ENCODE measurements at places on chromosomes 13 and 19. TPM values are rescaled to one million over a fixed set of nuclear protein-coding genes. Genes with fewer than 3 reads are reported as not detected.
A peak's percentile ranks its signal among the peaks of the same experiment; 100 is the strongest.

DNA sequence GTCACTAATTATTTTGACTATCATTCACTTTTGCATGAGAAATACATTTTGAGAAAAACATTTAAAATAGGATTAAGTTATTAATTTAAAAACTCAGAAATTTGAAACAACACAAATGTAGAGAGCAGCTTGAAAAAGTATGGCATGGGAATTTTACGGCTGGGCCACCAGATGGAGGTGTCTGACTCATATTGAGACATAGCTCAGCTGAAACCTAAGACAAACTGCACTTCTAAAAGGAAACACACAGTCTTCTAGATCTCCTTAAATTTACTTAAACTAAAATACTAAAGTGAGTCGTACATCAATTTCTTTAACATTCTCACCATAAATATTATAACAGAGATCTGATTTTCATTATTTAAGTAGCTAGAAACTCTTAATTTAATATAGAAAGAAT, 41.9 kb upstream of the POSTN start:
- peak; percentile 54 for DNase-seq

The SBSN gene
- total RNA-seq, result not detected

DNA sequence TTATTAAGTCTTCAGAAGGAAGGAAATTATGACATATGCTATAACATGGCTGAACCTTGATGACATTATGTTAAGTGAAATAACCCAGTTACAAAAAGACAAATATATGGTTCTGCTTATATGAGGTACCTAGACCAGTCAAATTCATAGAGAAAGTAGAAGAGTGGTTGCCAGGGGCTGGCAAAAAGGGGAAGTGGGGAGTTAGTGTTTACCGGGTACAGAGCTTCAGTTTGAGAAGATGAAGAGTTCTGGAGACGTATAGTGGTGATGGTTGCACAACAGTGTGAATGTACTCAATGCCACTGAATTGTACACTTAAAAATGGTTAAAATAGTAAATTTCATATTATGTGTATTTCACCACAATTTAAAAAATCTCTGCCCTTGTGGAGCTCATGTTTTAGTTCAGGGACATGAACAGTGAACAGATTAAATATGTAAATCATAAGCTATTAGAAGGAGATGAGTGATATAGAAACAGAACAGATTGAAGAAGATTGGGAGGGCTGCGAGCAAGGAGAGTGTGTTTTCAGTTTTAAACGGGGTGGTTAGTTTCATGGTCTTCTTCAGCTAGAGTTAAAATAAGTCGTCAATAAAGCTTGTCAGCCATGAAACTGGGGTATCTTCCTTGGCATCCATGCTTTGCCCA, 355.2 kb downstream of the KCNRG start:
- DNase-seq, result no peak

DNA sequence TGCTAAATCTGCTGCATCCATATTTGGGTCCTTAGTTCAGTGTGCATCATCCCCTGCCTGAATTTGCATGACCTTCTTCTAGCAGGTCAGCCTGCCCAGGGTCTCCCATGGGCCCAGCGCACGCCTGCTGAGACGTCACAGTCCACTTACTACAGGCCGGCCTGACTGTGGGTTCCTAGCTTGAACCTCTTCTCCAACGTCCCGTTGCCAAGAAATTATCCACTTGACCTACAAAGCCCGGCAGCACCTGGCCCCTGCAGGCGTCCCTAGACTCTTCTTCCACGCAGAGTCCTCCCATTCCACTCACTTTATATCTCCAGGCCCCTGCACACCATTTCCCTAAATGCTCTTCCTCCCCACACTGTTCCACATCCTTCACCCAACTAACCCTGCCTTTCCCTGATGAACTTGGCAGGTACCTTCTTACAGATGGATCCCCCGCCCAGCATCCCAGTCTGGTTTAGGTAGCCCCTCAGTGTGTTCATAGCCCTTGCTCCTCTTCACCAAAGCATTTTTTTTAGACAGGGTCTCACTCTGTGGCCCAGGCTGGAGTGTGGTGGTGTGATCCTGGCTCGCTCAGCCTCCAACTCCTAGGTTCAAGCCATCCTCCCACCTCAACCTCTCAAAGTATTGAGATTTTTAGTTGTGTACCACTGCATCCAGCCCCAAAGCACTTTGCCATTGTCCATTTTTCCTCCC, 155.0 kb upstream of the SOX1 start:
- DNase-seq, result peak; percentile 1

The UGGT2 gene
- 59.2 TPM for total RNA-seq

DNA sequence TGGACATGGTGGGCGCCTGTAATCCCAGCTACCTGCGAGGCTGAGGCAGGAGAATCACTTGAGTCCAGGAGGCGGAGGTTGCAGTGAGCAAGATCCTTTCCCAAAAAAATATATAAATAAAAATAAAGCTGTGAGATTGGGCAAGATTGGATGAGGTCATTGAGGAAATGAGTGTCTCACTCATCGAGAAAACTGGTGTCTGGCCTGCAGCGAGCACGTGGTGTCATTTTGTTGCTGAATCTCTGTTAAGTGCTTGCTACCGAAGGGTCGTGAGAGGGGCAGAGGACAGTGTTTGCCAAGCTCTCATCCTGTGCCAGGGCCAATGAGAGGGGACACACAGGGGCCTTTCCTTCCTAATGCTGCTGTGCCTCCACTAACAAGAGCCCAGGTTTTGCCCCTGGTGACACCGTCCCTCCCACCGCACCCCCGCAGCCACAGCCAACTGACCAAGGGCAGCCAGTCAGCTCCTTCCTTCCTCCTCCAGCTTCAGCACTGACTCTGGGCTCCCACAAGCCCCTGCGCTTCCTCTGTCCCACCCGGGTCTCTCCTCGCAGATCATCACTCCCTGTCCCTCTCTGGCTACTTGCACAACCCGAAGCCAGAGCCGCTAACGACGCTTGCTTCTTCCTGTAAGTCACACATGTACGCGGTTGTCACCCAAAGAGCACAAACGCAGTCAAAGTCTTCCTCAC, 3.2 kb downstream of the POLD1 start:
- DNase-seq, result no peak

DNA sequence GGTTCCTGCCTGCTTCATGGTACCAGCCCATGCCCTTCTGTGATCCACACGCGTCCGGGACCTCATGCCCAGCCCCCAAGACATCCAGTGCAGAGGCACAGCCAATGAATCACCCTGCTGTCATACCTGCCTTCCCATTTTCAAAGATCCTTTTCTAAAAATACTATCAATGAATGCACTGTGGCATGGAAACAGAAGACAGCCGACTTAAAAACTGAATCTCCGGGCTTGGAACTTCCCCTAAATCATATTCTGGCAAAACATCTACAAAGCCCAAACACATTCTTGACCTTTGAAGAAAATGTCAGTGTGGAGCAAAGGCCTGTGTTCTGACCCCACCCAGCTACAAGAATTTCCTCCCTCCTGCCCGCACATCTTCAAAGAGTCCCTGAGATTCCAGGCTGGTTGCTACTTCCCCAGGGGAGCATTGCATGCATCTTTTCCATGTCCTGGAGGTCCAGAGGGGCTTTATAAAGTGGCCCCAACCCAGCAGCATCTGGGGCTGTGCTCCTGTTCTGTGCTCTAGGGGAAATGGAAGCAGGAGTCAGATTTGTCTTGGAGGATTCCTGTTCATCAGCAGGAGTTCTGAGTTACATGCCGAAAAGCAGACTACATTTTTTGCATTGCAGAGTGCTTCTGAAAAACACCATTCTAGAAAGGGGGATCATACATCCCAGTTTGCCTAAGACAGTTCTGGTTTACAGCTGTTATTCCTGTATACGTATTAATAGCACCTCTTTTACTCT, 135.2 kb downstream of the USP12 start:
- no peak for DNase-seq

DNA sequence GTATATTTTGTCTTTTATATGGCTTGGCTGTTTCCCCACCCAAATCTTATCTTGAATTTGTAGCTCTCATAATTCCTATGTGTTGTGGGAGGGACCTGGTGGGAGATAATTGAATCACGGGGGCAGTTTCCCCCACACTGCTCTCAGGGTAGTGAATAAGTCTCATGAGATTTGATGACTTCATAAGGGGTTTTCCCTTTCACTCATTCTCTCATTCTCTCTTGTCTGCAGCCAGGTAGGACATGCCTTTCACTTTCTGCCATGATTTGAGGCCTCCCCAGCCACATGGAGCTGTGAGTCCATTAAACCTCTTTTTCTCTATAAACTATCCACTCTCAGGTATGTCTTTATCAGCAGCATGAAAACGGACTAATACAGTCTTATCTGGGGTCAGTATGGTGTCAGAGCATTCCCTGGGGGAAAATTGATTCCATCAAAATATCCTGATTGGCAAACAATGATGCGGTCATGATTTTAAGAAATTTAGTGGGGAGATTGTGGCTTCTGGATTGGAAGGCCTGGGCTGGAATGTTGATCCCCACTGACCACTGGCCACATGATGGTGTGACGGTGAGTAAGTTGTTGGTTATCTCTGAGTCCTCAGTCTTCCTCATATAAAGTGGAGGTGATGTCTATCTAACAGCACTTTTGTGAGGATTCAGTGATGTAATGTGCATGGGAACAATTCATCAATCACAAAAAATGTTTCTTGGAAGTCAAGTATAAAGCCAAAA, 27.5 kb upstream of the ANKRD10 start:
- no peak for DNase-seq

- DNase-seq, result no peak
Observed at GRCh38 chr19:2361246-2362045, 1.4 kb downstream of the TMPRSS9 start.

The ZNF724 gene
- 11.2 TPM for total RNA-seq

The CEACAM8 gene
- 0.08 TPM for total RNA-seq

- no peak for DNase-seq
Observed at GRCh38 chr13:49064476-49064875, 88.8 kb downstream of the FNDC3A start.

DNA sequence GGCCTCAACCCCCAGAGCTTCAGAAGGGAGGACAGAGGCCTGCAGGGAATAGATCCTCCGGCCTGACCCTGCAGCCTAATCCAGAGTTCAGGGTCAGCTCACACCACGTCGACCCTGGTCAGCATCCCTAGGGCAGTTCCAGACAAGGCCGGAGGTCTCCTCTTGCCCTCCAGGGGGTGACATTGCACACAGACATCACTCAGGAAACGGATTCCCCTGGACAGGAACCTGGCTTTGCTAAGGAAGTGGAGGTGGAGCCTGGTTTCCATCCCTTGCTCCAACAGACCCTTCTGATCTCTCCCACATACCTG, 969 bp upstream of the CEACAM5 start:
- no peak for DNase-seq

The C19orf33 gene
- total RNA-seq, result 126 TPM

- no peak for DNase-seq
Observed at GRCh38 chr19:41703602-41704293, 4.7 kb upstream of the CEACAM5 start.

GRCh38 chr13:59562924-59563323, 600.8 kb downstream of the DIAPH3 start:
- no peak for DNase-seq

DNA sequence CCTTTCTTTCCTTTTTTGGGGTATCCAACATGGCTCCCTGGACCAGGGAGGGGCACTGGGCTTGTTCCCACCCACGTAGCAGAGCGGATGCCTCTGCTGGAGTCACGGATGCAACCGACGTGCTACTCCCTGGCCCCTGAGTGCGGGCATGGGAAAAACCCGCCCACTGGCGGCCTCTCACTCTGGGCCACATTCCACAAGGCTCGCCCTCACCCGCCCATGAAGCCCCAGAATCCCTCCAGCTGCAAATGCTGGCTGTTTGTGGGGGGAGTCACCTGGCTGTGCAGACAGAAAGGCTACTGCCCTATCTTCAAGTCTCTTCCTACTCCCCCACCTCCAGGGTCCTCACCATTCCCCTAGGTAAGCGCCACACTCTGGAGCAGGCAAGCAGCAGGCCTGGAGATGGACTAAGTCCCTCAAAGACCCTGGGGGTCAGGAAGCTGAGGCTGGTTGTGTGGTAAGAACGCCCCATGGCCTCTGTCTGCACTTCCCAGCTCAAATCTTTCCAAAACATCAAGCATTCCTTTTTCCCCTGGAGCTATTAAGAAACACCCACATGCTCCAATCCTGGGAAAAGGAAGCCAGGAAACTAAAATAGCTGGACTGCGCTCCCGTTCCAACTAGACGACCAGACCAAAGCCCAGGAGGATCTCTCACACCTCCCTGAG, 17.9 kb upstream of the EPHX3 start:
- DNase-seq, result peak; percentile 39

The GRIN3B gene
- total RNA-seq, result 0.30 TPM

DNA sequence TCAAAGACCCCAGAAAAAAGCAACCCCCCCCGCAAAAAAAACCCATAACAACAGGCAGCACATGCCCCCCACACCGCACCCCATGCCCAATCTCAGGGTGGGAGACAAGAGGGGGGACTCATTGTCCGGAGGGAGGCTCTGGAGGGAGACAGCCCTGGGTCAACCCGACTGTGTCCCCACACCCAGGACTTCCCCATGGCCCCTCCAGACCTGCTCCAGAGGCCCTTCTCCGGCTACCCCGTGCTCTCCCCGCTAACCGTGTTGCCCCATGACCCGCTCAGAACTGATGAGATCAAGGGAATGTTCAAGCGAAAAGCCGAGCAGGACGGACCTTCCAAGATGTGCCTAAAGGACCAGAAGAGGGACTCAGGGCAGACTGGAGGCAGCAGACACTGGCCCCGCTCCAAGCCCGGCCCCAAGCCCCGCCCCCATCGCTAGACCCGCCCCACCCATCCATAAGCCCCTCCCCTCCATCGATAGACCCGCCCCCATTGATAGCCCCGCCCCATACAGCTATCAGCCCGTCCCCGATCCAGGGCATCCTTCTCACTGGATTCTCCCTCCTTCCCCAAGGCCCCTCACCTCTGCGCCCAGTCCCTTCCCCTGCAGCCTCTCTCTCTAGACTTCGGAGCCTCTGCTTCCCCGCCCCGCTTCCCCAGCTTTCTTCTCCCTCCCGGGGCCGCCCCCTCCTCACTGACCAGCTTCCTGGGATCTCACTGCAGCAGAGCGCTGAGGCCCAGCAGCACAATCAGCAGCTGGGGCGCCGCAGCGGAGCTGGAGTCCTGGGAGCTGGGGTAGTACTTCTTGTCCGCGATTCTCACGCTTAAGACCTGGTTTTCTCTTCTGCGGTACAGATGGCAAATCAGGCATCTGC, 2.2 kb downstream of the BST2 start:
- peak; percentile 54 for DNase-seq

The NAT14 gene
- 14.0 TPM for total RNA-seq

The SLC10A2 gene
- total RNA-seq, result 2.6 TPM

- no peak for DNase-seq
Observed at GRCh38 chr19:33438987-33439781, 65.7 kb downstream of the CEBPG start.

GRCh38 chr13:112193463-112194166, 126.7 kb downstream of the SOX1 start:
- DNase-seq, result no peak

- DNase-seq, result peak; percentile 46
Observed at GRCh38 chr13:48542581-48543341, 9.9 kb upstream of the RCBTB2 start.

DNA sequence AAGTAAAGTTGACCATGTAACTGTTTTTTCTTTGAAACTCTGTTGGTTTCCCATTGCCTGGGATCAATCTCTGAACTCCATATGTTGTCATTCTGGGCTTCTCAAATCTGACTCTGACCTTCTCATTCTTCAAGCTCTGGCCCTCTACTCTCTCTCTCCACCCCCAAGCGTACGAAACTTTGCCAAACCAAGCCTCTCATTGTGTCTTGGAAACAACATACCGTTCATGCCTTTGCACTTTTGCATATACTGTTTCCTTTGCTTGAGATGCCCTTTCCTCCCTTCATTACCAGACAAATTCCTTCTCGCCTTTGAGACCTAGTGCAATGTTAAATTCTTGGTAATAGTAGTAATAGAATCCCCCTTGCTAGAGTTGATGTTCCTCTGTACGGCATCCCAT, 113.7 kb downstream of the OLFM4 start:
- no peak for DNase-seq

- peak; percentile 71 for DNase-seq
Observed at GRCh38 chr13:36163809-36164308, 32.7 kb upstream of the DCLK1 start.

GRCh38 chr19:48575931-48576622, 24.1 kb downstream of the SULT2B1 start:
- DNase-seq, result no peak

All from hepatocyte (in vitro differentiated cells).